ENCODE measurements at places on chromosomes 13 and 19.

- DNase-seq: no peak
Observed at GRCh38 chr19:41930926-41931592, 2.8 kb upstream of the ERFL start.

DNA sequence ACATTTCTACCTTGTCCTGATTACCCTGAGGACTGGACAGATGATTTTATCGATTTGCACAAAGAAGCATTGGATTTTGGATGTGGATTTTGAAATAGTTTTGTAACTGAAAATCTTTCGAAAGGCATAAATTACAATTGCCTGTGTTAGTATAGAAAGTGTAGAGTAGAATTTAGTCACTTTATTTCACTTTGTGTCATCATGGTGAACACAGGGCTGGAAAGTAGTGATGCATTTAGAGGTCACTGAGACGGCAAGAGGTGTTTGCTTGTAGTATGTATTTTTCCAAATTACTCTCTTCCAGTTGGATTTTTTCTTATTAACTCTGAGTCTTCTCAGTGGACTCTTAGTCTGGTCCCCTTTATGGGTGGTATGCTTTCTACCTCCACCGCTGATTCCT lies 326.0 kb downstream of the NALCN start:
- no peak for DNase-seq

DNA sequence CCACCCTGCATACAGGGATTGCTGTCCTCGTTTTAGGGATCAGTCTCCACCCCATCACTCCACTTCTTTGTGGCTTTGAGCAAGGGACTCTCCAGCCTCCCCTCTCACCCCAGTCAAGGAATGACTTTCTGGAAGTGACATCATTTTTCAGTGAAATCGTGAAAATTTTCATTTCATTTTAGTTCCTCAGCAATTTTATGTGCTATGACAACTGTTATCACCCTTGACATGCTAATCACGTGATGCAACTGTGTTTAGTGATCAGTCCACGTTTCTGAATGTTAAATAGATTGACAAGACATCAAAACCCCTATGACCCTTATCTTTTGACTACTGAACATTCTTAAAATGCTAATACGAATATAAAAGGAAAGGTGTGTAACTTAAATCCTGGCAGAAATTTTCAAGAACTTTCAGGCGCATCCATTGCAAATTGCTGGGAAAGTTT lies 8.0 kb downstream of the C19orf81 start:
- DNase-seq: no peak

DNA sequence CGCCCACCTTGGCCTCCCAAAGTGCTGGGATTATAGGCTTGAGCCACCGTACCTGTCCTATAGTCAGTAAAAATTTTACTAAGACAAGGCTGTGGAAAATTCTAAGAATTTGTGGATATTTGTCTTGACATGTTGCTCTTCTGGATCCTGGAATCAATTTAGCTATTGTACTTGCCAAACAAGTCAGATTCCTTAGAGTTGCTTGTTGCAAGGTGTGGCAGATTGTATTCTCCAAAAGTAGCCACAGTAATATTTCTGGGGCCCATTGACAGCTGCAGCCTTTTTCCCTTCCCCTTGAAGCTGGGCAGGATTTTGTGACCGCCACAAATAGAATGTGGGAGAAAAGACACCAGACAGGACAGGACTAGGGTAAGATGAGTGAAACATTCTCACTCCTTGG lies 98.8 kb upstream of the TMTC4 start:
- no peak for DNase-seq

GRCh38 chr13:30882026-30882850 lies 23.8 kb upstream of the MEDAG start:
- no peak for DNase-seq

DNA sequence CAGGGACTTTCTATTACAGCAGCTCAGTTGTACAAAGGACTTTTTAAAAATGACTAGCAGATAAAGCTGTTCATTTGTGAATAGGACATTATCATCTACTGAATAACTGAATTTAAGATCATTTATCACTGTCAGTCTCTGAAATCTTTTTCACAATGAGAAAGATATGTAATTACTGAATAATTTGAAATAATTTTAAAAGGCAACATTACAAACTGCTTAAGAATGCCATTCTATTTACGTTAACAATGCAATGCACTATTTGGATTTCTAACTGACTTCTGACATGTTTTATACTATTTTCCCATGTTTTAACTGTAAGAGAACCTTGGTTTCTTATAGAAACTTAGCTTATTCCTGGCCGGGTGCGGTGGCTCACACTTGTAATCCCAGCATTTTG lies 2033.0 kb upstream of the PCDH20 start:
- DNase-seq: no peak

DNA sequence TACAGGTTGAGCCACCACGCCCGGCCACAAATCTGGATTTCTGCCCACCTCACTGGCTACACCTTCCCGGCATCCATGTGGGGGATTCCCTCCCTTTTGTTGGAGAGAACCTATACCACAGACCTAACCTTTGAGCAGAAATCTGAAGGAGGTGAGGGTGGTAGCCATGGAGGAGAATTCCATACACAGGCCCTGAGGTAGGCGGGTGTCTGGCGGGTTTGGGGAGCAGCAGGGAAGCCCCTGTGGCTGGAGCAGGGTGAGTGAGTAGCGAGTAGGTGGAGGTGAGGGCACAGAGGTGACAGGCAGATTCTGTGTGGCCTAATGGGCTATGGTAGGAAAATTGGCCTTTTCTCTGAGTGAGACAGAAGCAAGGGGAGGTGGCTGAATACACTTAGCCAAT lies 10.6 kb downstream of the EIF3K start:
- no peak for DNase-seq

- DNase-seq: no peak
Observed at GRCh38 chr19:41915021-41915775, 13.1 kb downstream of the ERFL start.

DNA sequence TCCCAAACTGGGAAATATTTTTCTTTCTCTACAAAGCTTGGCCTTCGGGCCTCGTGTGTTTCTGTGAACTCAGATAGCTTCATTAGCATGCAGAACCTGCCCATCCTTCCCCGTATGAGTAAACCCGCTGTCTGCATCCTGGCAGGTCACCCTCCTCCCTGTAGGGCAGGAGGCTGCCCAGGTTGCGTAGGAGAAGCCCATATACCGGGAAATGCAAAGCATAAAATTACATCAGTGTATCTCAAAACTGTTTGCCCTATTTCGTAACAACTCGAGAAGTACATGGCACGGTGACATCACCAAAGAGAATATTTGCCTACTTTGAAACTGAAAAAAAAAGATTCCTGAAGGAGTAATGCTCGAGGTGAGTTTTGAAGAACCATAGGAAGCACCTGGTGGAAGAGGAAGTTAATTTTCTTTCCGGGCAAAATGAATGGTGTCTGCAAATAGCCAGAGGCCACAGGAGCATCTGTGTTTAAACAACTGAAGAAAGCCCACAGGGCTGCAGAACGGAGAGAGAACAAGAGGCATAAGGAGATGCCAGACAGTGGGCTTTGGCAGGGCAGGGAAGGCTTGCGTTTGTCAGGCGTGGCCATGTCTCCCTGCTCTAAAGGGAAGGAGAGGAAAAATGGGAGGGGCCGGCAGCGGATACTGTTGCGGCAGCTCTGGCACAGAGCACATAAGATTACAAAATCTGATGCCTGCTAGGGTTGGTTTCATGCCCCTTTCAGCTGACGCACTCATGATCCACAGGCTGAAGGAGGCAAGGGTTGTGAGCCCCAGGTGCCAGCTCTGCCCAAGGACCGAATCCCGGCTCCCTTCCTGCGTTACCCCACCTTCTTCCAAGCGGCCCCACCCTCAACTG lies 81.4 kb downstream of the IRS2 start:
- DNase-seq: no peak

DNA sequence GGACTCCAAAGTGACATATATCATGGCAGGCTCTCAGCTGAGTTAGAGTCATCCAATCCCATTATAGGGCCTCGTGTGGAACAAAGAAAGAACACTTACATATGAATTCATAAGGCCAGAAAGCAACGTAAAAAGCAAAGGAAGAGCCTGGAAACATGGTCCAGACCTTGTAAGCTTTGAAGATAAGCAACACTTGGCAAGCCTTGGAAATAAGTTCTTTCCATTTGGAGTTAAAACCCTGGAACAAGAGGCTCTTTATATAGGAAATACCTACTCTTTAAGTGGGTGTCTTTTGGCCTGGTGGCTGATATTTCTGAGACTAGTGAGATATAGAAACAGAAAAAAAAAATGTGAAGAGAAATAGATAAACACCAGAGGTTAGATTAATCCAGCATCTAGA lies 49.4 kb downstream of the ZAR1L start:
- no peak for DNase-seq

GRCh38 chr19:5352229-5352763 lies 11.7 kb upstream of the PTPRS start:
- DNase-seq: no peak

- peak; percentile 36 for DNase-seq
Observed at GRCh38 chr13:45055902-45056648, 64.2 kb upstream of the GTF2F2 start.

DNA sequence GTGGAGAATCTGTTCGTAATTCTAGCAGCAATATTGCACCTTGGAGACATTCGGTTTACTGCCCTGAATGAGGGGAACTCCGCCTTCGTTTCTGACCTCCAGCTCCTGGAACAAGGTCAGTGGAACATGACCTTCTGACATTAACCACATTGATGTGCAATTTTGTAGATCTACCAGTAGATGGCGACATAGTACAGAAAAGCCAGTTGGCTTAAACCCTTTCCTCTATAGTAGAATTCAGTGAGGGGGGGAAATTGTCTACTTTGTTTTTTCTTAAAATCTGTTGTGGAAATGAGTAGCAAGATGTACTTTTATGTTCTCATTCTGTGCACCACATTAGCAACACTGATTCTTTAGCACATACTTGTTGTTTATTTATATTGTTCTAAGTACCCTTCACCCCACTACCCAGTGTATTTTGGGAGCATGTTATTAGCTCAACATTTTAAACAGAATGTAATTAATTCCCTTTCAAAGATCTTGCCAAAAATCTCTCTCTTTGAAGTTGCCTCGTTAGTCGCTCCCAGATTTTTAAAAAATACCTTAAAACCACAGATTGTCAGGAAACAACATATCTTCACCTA lies 332.2 kb downstream of the MYO16 start:
- DNase-seq: no peak

GRCh38 chr19:39937787-39938186 lies 3.4 kb upstream of the FCGBP start:
- DNase-seq: no peak

DNA sequence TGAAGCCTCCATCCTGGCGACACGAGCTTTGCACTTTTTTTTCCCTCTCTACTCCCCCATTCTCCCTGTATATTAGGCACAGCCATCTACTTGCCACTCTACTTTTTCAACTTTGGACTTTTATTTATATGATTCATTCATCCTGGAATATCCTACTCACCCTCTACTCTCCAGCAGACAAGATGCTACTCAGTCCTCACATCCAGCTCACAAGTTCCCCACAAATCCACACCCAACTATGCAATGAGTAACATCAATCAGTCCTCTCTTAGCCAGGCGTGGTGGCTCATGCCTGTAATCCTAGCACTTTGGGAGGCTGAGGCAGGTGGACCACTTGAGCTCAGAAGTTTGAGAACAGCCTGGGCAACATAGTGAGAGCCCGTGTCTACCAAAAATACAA lies 23.9 kb upstream of the URAD start:
- DNase-seq: no peak

GRCh38 chr19:47183601-47184000 lies 47.4 kb downstream of the BBC3 start:
- peak; percentile 27 for DNase-seq

GRCh38 chr13:82136880-82137279 lies 1745.4 kb downstream of the SLITRK1 start:
- no peak for DNase-seq

DNA sequence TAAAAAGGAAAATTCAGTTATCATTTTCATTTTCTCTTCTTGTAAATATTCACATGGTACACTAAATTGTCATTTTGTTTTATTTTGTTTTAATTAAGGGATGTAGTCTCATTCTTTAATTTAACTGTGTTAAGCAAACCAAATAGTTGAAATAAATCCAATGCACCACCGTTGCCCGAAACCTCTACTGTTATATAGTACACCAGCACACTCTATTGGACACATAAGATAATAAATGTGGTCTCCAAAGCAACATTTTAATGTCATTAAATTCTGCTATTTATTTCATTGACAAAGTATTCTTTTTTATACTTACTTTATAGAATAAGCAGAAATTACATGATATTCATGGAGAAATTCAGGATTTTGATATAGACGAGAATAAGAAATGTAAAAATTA lies 156.4 kb upstream of the FREM2 start:
- no peak for DNase-seq

DNA sequence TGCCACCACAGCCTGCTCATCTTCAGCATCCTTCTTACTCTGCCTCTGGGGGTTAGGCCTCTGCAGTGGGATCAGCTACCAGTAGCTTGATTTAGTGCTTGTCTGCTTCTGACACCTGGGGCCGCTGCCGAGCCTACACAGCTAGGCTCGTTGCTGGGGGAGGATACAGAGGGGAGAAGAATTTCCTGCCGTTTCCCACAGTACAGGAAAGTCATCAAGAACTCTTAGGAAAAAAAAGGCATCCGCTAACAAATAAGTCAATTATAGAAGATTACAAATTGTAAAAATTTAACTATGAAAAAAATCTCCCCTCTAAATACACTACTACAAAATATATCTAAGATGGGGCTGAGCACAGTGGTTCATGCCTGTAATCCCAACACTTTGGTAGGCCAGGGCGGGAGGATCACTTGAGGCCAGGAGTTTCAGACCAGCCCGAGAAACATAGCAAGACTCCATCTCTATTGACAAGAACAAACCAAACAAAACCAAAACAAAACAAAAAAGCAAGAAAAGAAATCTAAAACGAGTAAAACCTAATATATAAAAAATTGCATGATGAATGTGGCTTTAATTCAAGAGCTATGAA lies 26.7 kb downstream of the LATS2 start:
- DNase-seq: no peak

GRCh38 chr13:73337532-73337931 lies 278.7 kb downstream of the KLF5 start:
- no peak for DNase-seq

- no peak for DNase-seq
Observed at GRCh38 chr19:16548956-16549355, 6.7 kb upstream of the CHERP start.

DNA sequence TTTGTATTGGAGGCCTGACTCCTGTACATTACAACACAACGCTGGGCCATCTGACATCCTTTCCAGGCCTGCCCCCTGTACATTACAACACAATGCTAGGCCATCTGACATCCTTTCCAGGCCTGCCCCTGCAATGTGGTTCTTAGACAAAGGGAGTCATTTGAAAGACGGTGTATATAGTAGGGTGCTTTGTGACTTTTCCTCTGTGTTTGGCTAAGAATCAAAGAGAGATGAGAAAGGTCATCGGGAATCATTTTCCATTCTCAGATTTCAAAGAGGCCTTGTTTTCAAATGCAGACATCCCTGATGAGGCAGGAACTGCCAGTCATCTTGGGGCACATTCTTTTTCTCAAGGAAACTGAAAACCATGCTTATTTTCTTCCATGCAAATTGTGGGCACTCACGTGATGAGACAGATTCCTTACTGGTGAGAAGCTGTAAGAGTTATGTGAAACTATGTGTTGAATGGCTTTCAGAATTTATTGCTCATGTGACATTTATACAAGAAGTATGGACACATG lies 551.6 kb downstream of the MYO16 start:
- no peak for DNase-seq

GRCh38 chr19:28556371-28556770 lies 656.6 kb downstream of the UQCRFS1 start:
- DNase-seq: no peak

Measured in head of caudate nucleus (tissue), 42 donors.